Melanocyte of skin (primary cell): ENCODE measurements at places on chromosomes 6 and 20. TPM values are rescaled to one million over a fixed set of nuclear protein-coding genes. Genes with fewer than 3 reads are reported as not detected.

Gene KIFC1
- 20.7 and 32.0 TPM in 2 replicates for total RNA-seq

Gene CDSN
- total RNA-seq: under 0.01 TPM in 1 of 2 replicates, not detected in the other

Gene CAPN11
- total RNA-seq: 0.15 TPM in 1 of 2 replicates, not detected in the other

Gene GINS1
- 8.3 and 11.6 TPM in 2 replicates for total RNA-seq

Gene BPIFB1
- not detected in 2 replicates for total RNA-seq

Gene HDGFL1
- total RNA-seq: not detected in 2 replicates

Gene MED20
- 20.7 and 29.0 TPM in 2 replicates for total RNA-seq

Gene MLIP
- 22.7 and 83.2 TPM in 2 replicates for total RNA-seq

Gene APCDD1L
- 0.34 TPM in 1 of 2 replicates, not detected in the other for total RNA-seq

Gene CLVS2
- not detected in 2 replicates for total RNA-seq

Gene FOXA2
- not detected in 2 replicates for total RNA-seq

Gene POU3F2
- under 0.01 and 0.36 TPM in 2 replicates for total RNA-seq

Gene ELOVL2
- total RNA-seq: 2.8 and 18.9 TPM in 2 replicates

Gene GJA10
- total RNA-seq: under 0.01 TPM in 1 of 2 replicates, not detected in the other

Gene VTA1
- 60.2 and 75.2 TPM in 2 replicates for total RNA-seq

Gene ZNF391
- 0.15 and 1.00 TPM in 2 replicates for total RNA-seq

Gene ZNF217
- 13.8 and 18.5 TPM in 2 replicates for total RNA-seq

Gene VIP
- total RNA-seq: not detected in 2 replicates

Gene MBOAT1
- total RNA-seq: 39.0 and 39.2 TPM in 2 replicates

Gene THBD
- 0.34 and 2.2 TPM in 2 replicates for total RNA-seq

Gene STK4
- 23.4 and 35.6 TPM in 2 replicates for total RNA-seq
